ENCODE measurements at places on chromosomes 1 and 21.

DNA sequence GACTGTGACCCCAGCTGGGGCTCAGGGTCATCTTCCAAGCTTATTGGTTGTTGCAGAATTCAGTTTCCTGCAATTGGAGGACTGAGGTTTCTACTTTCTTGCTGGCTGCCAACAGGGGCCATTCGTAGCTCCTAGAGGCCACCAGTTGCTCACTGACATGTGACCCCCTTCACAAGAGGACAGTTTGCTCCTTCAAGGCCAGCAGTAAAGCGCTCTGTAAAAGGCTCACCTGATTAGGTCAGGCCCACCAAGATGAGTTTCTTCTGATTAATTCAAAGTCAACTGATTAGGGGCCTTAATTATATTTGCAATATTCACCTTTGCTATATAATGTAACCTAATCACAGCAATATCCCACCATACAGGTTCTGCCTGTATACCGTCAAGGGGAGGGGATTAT, 68.9 kb downstream of the SLC9A1 start:
- DNase-seq: no peak
- H3K36me3 ChIP-seq: no peaks in the 10 kb centered on the region
- no peaks in the 10 kb centered on the region for H3K27me3 ChIP-seq

- H3K4me1 ChIP-seq: no peaks in the 10 kb centered on the region
- DNase-seq: no peak
- no peak overlapping the region for H3K27ac ChIP-seq
Measured at GRCh38 chr1:55444667-55445066, 229.5 kb upstream of the USP24 start.

- H3K27me3 ChIP-seq: no peaks in the 10 kb centered on the region
- no peak overlapping the region for H3K4me3 ChIP-seq
- no peaks in the 10 kb centered on the region for H3K36me3 ChIP-seq
- H3K4me1 ChIP-seq: no peaks in the 10 kb centered on the region
- no peak overlapping the region for H3K27ac ChIP-seq
- no peak for DNase-seq
Measured at GRCh38 chr1:14168326-14169063, 430.0 kb upstream of the KAZN start.

- H3K36me3 ChIP-seq: no peaks in the 10 kb centered on the region
- no peaks in the 10 kb centered on the region for H3K4me1 ChIP-seq
- no peak overlapping the region for H3K4me3 ChIP-seq
- no peak for DNase-seq
- no peaks in the 10 kb centered on the region for H3K27me3 ChIP-seq
Measured at GRCh38 chr1:205794011-205794730, 18.8 kb downstream of the SLC41A1 start.

DNA sequence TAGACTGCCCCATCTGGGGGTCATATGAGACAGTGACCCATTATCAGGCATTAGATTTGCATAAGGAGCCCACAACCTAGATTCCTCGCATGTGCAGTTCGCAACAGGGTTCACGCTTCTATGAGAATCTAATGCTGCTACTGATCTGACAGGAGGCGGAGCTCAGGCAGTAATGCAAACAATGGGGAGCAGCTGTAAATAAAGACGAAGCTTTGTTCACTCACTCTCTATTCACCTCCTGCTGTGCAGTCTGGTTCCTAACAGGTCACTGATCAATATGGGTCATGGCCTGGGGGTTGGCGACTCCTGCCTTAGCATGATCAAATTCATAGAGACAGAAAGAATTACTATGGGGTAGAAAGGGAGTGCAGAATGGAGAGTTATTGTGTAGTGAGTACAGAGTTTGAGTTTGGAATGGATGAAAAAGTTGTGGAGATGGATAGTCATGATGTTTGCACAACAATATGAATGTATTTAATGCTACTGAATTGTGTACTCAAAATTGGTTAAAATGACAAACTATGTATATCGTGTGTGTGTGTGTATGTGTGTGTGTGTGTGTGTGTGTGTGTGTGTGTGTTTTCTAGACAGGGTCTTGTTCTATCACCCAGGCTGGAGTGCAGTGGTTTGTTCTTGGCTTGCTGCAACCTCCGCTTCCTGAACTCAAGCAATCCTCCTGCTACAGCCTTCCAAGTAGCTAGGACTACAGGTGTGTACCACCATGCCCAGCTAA, 42.2 kb downstream of the BTF3L4 start:
- H3K4me3 ChIP-seq: no peak overlapping the region
- no peak overlapping the region for H3K27ac ChIP-seq
- no peaks in the 10 kb centered on the region for H3K27me3 ChIP-seq
- no peak for DNase-seq
- H3K4me1 ChIP-seq: no peaks in the 10 kb centered on the region

GRCh38 chr1:231800108-231800507, 173.5 kb downstream of the DISC1 start:
- DNase-seq: no peak
- no peaks in the 10 kb centered on the region for H3K27me3 ChIP-seq
- H3K36me3 ChIP-seq: no peaks in the 10 kb centered on the region
- H3K4me1 ChIP-seq: no peaks in the 10 kb centered on the region
- peak overlapping the region; percentile 25 for H3K27ac ChIP-seq

DNA sequence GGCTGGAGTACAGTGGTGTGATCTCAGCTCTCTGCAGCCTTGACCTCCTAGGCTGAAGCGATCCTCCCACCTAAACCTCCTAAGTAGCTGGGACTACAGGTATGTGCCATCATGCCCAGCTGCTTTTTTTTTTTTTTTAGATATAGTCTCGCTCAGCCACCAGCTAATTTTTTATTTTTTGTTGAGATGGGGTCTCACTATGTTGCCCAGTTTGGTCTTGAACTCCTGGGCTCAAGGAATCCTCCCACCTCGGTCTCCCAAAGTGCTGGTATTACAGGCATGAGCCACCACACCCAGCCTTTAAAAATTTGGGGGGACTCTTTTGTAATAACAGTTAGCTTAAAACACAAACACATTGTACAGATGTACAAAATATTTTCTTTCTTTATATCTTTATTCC, 1.7 kb upstream of the SNX27 start:
- no peaks in the 10 kb centered on the region for H3K36me3 ChIP-seq
- no peaks in the 10 kb centered on the region for H3K4me1 ChIP-seq
- DNase-seq: no peak

DNA sequence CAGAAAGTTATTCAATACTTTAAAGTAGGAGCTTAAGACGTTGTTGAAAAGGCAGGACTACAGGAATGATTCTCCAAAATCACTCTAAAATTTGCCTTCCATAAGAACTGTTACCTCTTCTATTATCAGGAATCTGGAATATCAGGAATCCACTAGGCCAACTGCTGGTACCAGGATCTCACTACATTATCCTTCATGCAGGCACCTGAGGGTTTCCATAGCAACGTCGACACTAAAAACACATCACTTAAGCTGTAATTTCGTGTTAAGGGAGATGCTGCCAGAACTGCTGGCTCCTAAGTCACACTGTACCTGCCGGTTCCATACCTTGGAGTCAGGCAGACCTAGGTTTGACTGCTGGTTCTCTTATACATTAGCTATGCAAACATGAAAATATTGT, 139.7 kb upstream of the C1orf87 start:
- H3K4me1 ChIP-seq: no peaks in the 10 kb centered on the region
- no peak overlapping the region for H3K27ac ChIP-seq
- DNase-seq: no peak
- no peaks in the 10 kb centered on the region for H3K36me3 ChIP-seq
- no peaks in the 10 kb centered on the region for H3K27me3 ChIP-seq
- H3K4me3 ChIP-seq: no peak overlapping the region

DNA sequence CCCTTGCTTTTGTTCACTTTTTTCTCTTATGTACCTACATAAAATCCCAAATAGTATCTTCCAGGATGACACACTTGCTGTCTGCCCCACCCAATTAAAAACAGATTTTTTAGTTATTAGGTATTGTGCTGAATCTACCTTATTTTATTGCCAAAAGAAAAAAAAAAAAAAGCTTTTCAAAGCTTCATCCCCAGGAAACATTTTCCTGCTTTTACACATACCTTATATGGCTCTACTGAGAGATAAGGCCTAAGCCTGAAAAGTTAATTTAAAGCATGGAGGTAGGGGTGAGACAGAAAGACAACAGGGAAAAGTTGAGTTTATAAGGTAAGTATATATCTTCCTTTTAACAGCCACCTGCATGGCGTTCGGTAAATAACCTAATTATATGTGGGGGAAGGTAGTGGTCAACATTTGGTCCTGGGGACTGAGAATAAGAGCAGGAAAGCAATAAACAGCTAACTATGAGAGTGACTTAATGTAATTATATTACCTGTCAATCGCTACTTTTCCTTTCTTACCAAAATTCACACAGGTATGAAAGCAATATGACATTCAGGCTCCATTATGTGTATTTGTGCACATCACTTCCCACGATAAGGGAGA, 54.6 kb upstream of the BOLA1 start:
- H3K36me3 ChIP-seq: no peaks in the 10 kb centered on the region
- DNase-seq: no peak
- H3K4me3 ChIP-seq: no peak overlapping the region

GRCh38 chr1:7267493-7267892, 482.2 kb downstream of the CAMTA1 start:
- DNase-seq: no peak
- H3K27me3 ChIP-seq: no peaks in the 10 kb centered on the region

DNA sequence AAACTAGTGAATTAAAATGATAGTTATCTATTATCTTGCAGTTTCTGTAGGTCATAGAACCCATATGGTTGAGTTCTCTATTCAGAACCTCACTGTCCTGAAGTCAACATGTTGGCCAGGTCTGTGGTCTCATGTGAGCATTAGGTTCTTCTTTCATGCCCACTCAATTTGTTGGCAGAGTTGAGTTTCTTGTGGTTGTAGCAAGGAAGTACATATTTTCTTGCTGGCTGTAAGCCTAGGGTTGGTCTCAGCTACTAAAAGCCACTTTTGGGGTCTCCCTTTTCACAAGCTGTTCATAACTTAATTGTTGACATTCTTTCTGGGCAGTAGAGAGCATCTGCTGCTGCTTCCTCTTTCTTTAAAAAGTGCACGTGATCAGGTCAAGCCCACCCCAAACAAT, 1165.1 kb upstream of the NCAM2 start:
- H3K27ac ChIP-seq: no peak overlapping the region
- DNase-seq: no peak
- H3K4me3 ChIP-seq: no peak overlapping the region
- H3K36me3 ChIP-seq: no peaks in the 10 kb centered on the region

GRCh38 chr1:182520736-182521135, 68.3 kb downstream of the RNASEL start:
- no peak overlapping the region for H3K27ac ChIP-seq
- H3K4me3 ChIP-seq: no peak overlapping the region
- H3K4me1 ChIP-seq: no peaks in the 10 kb centered on the region
- no peaks in the 10 kb centered on the region for H3K27me3 ChIP-seq
- no peaks in the 10 kb centered on the region for H3K36me3 ChIP-seq

DNA sequence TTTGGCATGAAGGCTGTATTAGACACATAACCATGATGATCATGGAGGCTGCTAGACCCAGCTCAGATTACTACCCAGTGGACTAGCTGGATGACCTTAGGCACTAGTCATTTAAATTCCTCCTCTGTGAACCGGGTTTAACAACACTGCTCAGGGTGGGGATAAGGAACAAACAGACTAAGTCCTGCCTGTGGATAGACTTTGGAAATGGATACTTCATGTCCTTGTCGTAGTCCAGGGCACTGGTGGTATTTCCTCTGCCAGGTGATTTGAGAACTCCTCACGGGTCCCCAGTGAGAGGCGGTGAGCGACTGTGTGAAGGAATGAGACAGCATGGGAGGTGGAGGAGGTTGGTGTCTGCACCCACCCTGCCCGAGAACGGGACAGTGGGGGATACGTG, 72.9 kb upstream of the SELENON start:
- no peaks in the 10 kb centered on the region for H3K27me3 ChIP-seq
- no peak for DNase-seq
- peak overlapping the region; percentile 32 for H3K27ac ChIP-seq
- H3K4me1 ChIP-seq: no peaks in the 10 kb centered on the region

GRCh38 chr1:67748630-67749029, 63.6 kb downstream of the GADD45A start:
- peak overlapping the region; percentile 88 for H3K27ac ChIP-seq
- no peaks in the 10 kb centered on the region for H3K36me3 ChIP-seq
- H3K4me1 ChIP-seq: peaks cover 15% of the 10 kb centered on the region
- no peak for DNase-seq
- H3K4me3 ChIP-seq: no peak overlapping the region
- no peaks in the 10 kb centered on the region for H3K27me3 ChIP-seq

DNA sequence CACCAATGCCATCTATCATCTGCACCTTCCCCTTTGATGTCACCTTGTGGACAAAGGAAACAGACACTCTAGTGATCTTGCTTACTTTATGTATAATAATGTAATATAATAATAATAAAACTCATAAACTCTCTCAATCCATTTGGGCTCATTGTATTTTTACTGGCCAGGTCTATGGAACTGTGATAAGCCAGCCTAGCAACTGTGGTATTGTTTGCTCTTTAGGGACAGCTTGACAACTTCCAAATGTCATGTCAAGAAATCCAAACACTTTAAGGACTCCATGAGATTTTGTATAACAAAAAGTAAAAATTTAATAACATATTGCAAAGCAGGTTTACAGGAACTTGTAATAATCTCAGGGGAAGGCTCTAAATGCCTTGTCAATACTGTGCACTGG, 1163.4 kb upstream of the TMPRSS15 start:
- no peaks in the 10 kb centered on the region for H3K36me3 ChIP-seq
- no peak overlapping the region for H3K4me3 ChIP-seq
- no peaks in the 10 kb centered on the region for H3K4me1 ChIP-seq
- no peak for DNase-seq

DNA sequence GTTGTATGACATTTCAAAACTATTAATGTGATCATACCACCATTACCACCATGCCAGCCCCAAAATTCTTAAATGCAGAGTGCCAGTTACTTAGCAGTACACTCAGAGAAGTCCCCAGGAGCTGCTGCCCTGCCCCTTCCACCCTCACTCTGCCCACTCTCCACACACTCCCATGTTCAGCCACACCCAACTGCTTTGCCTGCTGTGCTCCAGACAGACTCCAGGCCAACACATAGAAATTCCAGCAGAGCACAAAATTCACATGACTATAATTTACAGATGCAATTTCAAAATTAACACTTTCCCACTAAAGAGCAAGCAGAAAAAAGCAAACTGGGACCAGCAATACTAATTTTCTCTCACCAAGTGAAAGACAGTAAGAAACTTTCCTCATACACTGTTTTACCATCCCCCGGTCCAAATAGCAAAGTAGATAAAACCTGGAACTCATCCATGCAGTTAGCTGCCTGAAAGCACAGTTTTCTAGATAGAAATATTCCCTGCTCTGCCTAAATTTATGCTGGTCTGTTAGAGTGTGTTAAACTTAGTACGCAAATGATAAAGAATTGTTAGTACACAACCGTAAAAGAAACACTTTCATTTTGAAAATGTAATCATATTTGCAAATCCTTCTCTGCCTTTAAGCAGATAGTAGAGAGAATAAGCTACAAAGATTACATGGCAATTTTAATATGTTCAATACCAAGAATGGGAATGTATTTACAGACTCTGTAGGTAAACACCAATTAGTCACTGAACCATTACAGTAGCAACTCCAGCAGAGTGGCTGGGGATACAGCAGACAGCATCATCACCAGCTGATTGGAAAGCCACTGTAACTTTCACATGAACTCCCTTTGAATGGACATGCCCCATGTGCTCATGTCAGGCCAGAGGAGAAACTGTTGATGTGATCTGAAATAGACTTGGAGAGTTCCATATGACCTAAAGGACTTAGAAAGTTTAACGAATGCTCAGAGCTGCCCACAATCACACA, 176.5 kb downstream of the VAV3 start:
- peaks cover 4% of the 10 kb centered on the region for H3K4me1 ChIP-seq
- H3K27me3 ChIP-seq: no peaks in the 10 kb centered on the region
- no peak overlapping the region for H3K27ac ChIP-seq
- no peaks in the 10 kb centered on the region for H3K36me3 ChIP-seq
- no peak overlapping the region for H3K4me3 ChIP-seq

- DNase-seq: no peak
- peak within 1 kb of the TSS; percentile 93 for H3K4me3 ChIP-seq
- H3K27me3 ChIP-seq: no peaks in the 10 kb centered on the region
- H3K36me3 ChIP-seq: no peaks in the 10 kb centered on the region
- no peaks in the 10 kb centered on the region for H3K4me1 ChIP-seq
Measured at GRCh38 chr1:167629681-167630567, at the start of gene RCSD1. Gene RCSD1, plus strand, starts transcription at chr1:167630232. Its CDS starts 192 bp downstream, at chr1:167630424.
